ENCODE measurements at places on chromosomes 7 and 10.

GRCh38 chr10:47030191-47030703 is 119.0 kb downstream of the PTPN20 start:
- DNase-seq: no peak

DNA sequence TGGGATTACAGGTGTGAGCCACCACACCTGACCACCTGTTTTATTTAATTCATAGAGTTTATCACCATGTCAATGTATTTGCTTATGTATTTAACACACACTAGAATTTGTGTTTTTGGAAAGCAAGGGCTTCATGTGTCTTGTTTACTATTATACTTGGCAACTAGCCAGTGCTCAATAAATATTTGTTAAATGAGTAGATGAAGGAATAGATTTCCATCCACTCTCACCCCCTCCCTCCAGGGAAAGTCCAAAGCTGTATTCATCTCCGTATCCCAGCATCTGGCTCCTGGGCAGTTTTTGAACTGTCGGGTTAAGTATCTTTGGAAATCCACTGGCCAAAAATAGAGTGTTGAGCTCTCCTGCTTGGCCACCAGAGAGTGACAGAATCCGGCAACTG is 4.6 kb upstream of the RADIL start:
- DNase-seq: no peak

DNA sequence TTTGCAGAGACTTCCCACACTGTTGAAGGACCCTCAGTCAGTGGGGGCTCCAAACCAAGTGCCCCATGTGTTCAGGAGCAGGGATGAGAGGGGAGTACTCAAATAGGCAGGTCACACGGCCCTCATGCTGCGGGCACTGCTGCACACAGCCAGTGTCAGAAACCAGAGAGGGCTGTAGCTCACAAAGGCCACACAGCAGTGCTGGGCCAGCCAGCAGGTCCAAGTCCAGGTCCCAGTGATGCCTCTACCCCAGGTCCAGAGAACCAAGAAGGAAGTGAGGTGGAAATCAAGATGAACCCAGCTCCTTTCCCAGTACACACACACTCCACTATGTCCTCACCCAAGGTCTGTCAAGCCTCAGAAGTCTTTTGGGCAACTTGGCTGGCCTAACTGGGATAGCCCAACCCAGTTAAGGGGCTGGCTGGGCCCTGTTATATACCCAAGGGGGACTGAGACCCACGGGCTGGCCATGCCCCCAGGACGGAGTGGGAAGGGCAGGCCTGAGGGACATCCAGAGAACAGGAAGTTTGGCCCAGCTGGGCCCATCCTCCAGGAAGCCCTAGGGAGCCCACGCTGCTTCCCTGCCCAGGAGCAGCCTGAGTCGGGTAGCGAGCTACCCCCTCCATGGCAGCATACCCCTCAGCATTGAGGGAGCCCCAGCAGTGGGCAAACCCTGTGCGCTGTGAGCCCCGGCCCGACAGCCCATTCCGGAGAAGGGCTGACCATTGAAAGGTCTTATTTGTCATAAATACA is 24.3 kb downstream of the GRID1 start:
- no peak for DNase-seq

DNA sequence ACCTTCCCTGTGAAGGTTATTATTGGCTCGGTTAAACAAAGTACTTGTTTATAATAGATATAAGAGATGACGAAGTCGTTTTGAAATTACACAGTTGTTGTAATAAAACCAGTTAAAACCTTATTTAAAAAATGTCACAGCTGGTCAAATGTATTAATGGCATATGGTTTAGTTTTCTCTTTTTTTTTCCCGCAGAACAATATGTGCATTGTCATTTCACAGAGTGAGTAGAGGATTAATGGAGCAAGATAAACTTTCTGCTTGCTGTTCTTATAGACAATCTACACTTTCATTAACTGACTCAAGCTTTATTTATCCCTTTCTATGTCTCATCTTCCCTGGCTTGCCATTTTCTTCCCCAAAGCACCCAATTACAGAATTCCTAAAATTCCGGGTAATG is 404.3 kb upstream of the NPVF start:
- DNase-seq: no peak

DNA sequence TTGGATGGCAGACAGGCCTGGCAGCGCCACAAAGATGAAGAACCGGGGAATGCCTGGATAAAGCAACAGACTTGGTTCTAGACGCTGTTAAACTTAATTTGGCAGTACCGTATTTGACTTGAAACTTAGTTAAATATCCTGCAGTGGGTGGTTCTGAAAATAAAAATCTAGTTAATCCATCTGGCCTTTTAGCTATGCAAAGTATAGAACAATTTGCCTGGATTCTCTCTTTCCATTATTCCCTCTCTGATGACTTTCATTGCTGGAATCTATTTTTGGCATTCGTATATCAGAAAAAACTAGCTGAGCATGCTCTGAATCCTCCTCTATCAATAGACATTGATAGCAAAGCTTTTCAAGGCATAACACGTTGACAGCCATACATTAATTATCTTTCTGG is 203.6 kb downstream of the MACC1 start:
- no peak for DNase-seq

DNA sequence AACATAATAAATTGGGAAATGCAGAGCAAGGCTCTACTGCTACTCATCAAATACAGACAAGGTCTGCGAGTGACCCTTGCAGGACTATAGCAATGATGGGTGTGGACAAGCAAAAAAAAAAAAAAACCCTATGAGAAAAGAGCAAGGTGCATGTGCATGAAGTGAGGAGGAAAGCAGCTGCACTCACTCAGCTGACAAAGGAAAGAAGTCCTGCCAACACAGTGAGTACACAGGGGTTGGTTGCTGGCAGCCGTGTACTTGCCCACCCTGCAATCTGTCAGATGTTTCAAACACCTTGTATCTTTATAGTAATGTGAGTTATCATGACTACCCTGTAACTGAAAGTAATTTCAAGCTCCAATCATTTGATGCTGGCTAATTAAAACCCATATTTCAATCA is 20.5 kb downstream of the CHCHD3 start:
- no peak for DNase-seq

- no peak for DNase-seq
Measured at GRCh38 chr7:80729591-80730320, 91.3 kb downstream of the CD36 start.

GRCh38 chr10:122662231-122662630 is 37.4 kb downstream of the C10orf120 start:
- no peak for DNase-seq

- no peak for DNase-seq
Measured at GRCh38 chr7:51340936-51341335, 24.3 kb upstream of the COBL start.

GRCh38 chr10:121753726-121754476 is 155.7 kb upstream of the FGFR2 start:
- no peak for DNase-seq

- DNase-seq: no peak
Measured at GRCh38 chr10:37146443-37146842, 21.0 kb downstream of the ANKRD30A start.

GRCh38 chr10:119233821-119234220 is 26.4 kb downstream of the GRK5 start:
- no peak for DNase-seq

- no peak for DNase-seq
Measured at GRCh38 chr10:21499701-21500577, 25.5 kb downstream of the SKIDA1 start.

DNA sequence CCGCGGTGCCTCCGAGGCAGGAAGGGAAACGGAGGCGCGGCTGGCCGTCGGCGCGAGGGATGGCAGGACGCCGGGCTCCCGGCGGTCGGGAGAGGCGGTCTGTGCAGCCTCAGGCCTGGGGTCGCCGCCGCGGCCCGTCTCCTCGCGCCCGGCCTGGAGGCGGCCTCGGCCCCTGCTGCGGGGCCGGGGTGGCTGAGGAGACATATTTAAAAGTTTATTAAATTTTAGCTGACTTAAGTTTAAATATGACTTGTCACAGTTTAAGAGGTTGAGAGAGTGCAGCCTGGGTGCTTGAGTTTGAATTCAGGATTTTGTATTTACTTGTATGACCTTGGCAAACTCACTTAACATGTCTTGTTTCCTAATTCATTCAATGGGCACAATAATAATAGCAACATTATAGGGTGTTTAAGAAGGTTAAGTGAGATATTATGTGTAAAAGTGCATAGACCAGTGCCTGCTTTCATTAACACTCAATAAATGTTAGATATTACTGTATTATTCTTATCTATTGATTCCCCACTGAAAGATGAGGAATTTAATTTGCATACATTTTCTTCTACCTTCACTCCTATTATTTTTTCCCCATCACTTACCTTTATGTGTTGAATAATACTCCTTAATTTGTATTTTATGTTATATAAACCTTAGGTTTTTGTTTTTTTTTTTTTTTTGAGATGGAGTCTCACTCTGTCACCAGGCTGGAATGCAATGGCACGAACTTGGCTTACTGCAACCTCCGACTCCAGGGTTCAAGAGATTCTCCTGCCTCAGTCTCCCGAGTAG is 718 bp downstream of the DYNC2I1 start:
- no peak for DNase-seq

GRCh38 chr7:31465285-31465684 is 48.6 kb upstream of the ITPRID1 start:
- no peak for DNase-seq

DNA sequence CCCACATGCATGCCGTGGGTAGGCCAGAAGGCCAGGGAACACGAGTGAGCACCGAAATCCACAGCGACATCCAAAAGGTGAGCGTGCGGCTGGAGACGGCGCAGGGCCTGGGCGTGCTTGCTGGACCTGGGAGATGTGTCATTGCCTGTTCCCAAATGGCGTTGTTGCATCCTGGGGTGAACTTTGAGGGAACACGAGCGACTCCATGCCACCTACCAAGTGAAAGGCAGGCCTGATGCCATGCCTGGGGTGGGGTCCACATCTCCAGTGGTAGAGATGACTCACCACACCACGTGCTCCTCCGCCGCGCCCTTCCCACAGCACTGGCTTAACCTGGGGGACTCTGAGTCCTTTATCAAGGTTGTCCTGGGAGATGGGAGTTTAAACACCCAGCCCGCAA is 24.7 kb upstream of the VIPR2 start:
- DNase-seq: no peak

DNA sequence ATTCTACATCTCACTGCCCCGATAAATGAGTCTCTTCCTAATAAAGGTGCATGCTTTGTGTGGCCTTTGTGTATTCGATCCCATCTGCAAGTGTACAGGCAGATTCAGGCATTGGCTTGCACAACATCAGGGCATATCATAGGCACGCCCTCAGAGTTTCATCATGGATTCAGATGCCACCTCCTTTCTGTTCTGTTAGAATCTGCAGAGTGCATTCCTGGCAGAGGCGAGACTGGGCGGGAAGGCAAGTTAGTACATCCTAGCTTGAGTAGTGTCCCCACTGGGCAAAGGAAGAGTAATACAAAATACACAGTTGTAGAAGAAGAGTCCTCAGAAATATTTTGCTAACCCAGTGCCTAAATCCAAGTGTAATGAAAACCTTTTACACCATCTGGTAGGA is 346.5 kb upstream of the GALNT17 start:
- no peak for DNase-seq

DNA sequence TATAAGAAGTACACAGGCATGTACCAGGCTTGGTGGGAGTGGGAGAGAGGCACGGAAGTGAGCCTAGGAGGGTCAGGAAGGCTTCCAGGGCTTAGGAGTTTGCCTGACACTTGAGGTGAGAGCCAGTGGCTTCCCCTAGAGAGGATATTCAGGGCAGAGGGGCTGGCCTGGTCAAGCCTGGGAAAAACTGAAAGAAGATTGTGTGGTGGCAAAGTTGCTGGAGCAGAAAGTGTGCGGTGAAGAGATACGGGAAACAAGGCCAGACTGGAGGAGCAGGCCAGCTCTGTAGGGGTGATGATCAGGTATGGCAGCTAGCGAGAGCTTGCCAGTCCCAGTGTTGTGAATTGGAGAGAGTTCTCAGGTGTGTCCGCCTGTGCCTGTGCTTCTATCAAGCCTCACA is 129.9 kb downstream of the CCNY start:
- no peak for DNase-seq

DNA sequence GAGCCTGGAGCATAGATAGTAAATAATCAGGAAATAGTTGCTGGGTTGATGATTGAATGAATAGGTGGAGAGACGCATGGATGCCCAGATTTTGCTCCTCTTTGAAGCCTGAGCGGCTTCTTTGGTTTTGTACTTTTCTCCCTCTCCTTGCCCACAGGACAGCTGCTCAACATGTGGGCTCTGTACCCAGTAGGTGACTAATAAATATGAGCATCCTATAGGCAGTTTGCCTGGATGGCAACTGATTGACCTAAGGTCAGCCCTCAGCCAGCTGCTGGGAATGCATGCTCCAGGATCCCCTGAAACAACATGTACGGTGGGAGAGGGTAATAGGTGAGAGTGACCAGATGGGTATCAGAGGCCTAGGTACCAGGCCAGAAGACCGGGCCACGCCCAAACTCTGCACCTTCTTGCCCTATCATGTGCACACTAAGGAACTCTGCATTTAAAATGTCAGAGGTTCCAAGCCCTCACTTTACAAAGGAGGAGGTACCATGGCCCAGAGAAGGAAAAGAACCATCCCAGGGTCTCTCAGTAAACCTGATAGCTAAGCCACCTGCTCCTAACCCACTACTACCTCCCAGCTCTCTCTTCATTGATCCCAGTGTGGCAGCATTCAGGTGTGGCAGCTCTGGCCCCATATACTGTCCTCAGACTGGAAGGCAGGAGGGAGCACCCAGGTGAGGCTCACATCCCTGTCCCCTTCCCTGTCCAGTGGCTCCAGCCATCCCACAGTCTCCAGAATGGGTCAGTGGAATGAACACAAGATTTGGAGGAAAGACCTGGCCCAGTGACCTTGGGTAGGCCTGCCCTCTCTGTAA is 2.7 kb upstream of the ZCCHC24 start:
- no peak for DNase-seq

DNA sequence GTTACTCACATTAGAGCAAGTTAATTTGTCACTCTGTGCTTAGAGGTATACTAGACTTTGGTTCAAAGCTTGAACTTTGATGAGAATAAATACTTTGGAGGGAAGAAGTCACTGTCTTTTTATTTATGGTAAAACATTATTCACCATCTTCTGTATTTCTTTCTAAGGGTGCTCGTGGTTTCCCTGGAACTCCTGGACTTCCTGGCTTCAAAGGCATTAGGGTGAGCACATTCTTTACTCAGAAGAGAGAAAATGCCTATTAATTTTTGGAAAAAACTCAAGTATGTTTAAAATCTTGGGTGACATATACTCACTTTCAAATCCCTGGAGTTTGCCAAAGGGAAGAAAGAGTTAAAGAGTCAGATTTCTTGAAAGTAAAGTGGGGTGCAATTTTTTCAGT is 10.8 kb downstream of the COL1A2 start:
- DNase-seq: no peak

GRCh38 chr7:27248427-27248806 is 5.8 kb downstream of the EVX1 start:
- no peak for DNase-seq

All from GOT3 (cell line).